ENCODE measurements at places on chromosomes 4 and X.

DNA sequence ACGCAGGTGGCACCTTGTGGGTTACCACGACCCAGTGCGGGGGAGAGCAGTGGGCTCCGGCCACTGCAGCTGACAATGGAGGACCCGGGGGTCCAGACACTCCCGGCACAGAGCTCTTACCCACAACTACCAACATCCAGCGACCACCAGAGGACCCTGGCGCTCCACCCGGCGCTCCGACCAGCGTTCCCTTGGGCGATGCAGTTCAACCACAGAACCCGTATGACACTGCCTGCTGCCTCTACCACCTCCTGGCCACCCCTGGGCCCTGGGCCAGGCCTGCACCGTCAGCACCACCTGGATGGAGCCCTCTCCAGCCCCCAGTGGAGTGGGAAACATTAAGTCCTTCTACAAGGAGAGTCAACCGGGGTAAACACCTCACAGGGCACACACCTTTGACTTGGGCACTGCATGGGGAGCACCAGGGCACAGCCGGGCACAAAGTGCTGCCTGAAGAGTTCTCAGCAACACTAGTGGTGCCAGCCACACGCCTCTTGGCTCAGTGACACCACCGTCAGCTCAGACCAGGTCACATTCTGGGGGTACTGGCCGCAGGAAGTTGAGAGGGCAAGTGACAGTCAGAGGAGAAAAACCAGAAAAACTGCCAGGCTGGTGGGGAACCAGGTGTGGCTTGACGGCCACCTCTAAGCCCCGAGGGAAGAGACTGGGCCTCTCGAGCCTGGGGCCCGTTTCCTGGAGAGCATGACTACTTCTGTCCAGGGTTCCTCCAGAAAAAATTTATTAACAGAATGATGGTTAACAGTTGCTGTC is 2.6 kb downstream of the CTBP1 start:
- no peak for DNase-seq

DNA sequence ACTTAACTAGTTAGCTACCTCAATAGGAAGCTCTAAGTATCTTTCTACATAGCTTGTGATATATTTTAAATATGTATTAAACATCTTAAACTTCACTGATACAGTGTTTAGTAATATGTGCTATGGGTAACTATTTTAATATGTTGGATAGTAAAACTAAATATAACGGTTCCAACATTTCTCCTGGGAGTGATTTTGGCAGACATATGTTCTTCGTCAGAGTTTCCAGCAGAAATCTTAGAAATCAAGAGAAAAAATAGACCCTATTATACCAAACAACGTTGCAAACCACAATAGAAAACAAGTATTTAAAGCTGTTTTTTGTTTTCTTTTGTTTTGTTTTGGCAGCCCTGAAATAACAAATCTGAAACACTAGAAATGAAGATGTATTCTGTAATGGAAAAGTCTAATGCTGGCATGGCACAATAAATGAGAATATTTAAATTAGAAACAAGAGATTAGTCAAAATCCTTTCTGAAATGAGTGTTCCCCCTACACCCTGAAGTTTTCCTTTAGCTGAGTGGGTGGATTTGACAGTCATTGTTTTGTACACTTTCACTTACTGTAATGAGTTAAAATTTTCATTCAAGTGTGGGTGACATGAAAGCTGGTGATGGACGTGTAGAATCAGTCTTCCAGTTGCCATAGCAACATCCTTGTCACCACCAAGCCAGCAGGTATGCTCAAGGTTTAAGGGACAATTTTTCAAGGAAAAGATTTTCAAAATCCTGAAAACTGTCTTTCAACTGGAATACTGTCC is 233.5 kb downstream of the SCFD2 start:
- no peak for DNase-seq

DNA sequence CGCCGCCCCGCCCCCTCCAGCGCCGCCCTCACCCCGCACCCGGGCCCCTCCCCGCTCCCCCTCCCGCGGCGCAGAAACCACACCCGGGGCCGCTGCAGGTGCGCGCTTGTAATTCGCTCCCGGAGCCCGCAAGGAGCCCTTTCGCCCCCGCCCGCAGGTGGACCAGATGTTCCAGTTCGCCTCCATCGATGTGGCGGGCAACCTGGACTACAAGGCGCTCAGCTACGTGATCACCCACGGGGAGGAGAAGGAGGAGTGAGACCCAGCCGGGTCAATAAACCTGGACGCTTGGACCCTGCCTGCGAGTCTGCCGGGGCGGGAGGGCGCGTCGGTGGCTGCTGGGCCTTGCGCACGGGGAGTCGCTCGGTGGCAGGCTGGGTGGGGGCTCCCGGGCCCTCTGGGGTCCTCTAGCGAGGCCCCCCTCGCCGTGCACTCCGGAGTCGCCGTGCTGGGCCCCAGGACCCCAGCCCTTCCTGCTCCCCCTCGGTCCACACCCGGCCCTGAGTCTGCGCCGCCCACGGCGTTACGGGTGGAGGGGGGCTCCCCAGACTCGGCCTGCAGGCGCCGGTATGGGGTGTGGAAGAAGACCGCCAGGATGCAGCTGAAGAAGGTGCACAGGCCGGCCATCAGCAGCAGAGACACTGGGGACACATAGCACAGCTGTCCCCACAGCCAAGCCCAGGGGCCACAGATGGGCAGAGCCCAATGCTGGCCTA is 7.1 kb downstream of the SLC49A3 start:
- DNase-seq, result no peak

DNA sequence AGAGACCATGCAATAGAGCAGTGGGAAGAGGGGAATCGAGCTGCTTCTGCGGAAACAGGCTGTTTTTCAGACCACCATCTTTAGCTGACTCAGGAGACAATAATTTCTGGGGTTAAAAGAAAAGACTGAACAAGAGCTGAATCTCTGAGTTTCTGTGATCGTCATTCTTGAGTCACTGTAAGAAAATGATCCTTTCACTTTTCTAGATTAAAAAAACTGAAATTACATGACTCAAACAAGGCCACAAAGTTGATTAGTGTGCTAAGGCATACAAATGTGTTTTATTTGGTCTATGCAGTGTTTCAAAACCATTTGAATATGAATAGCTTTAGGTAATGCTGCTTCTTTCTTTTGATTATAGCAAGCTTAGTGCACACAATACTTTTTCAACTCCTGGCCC is 194.4 kb upstream of the RPL34 start:
- DNase-seq, result no peak

- no peak for DNase-seq
Measured at GRCh38 chr4:7886007-7886973, 53.4 kb downstream of the AFAP1 start.
